ENCODE measurements at places on chromosomes 16 and 17.

- DNase-seq, result peak; percentile 29
Observed at GRCh38 chr17:35243561-35244340, 879 bp downstream of the SLFN5 start.

DNA sequence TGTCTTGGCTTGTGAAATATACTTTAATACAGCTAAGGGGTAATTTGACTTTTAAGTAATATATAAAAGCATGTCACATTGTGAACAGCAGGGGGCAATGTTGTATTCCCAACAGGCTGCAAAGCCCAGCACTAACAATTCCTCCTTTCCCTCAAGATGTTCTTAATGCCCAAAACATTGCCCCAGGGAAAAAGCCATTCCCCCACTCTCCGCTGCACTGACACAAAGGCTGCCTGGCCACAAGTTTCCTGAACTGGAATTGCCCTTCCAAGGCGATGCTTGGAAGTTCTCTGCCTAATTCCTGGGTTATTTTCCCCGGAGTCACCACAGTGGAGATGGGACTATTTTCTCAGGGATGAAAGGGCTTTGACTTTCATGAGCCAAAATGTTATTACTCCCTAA is 27.2 kb downstream of the CLEC16A start:
- no peak for DNase-seq

DNA sequence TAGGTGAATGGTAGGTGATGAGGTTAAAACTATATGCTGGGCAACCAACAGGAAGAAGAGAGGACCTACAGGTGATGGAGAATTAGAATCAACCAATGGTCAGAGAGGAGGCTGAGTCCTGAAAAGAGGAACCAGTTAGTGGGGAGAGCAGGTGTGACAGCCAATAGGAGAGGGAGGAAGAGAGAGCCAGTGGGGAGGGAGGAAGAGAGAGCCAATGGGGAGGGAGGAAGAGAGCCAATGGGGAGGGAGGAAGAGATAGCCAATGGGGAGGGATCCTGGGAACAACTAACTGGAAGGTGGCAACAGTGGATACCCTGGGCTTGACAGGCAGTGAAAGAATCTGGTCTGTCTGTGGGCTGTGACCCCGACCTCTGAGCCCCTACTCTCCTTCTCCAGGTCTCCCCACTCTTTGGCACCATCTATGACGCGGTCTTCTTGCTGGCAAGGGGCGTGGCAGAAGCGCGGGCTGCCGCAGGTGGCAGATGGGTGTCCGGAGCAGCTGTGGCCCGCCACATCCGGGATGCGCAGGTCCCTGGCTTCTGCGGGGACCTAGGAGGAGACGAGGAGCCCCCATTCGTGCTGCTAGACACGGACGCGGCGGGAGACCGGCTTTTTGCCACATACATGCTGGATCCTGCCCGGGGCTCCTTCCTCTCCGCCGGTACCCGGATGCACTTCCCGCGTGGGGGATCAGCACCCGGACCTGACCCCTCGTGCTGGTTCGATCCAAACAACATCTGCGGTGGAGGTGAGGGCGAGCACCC is 3.7 kb downstream of the GUCY2D start:
- no peak for DNase-seq

- no peak for DNase-seq
Observed at GRCh38 chr17:13785981-13786598, 184.4 kb upstream of the HS3ST3A1 start.

DNA sequence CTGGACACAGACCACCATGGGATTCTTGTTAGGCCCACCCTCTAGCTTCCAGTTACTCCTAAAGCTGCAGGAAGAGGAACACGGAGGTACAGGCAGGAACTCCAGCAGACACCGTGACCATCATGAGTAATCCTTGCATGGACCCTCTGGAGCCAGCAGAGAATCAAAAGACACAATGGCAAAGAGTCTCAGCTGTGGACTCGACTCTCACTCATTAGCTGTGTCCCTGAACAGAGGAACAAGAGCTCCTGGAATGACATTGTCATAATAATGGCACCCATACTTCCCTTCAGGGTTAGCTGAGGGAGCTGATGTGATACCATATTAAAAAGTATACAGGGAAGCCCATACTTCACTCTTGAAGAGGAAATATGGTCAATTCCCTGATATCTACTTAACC is 176.3 kb upstream of the ASIC2 start:
- no peak for DNase-seq

GRCh38 chr16:78097548-78097947 is 1.9 kb upstream of the WWOX start:
- no peak for DNase-seq

- no peak for DNase-seq
Observed at GRCh38 chr16:27951489-27952120, 111.9 kb downstream of the GSG1L start.
